ENCODE measurements at places on chromosomes 16 and 17.
A peak's percentile ranks its signal among the peaks of the same experiment; 100 is the strongest.

DNA sequence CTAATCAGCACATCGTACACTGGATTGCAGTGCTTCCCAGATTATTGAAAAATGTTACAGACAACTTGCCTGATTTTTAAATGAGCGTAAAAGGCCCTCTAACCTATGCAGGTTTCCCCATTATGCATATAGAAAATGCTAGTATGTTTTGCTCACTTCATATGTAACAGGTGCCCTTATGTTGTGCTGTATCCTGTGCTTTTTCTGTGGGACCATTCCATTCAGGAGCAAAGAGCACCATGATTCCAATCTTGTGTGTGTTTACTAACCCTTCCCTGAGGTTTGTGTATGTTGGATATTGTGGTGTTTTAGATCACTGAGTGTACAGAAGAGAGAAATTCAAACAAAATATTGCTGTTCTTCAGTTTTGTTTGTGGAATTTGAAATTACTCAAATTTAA, 12.9 kb downstream of the PTRH2 start:
- DNase-seq = no peak

DNA sequence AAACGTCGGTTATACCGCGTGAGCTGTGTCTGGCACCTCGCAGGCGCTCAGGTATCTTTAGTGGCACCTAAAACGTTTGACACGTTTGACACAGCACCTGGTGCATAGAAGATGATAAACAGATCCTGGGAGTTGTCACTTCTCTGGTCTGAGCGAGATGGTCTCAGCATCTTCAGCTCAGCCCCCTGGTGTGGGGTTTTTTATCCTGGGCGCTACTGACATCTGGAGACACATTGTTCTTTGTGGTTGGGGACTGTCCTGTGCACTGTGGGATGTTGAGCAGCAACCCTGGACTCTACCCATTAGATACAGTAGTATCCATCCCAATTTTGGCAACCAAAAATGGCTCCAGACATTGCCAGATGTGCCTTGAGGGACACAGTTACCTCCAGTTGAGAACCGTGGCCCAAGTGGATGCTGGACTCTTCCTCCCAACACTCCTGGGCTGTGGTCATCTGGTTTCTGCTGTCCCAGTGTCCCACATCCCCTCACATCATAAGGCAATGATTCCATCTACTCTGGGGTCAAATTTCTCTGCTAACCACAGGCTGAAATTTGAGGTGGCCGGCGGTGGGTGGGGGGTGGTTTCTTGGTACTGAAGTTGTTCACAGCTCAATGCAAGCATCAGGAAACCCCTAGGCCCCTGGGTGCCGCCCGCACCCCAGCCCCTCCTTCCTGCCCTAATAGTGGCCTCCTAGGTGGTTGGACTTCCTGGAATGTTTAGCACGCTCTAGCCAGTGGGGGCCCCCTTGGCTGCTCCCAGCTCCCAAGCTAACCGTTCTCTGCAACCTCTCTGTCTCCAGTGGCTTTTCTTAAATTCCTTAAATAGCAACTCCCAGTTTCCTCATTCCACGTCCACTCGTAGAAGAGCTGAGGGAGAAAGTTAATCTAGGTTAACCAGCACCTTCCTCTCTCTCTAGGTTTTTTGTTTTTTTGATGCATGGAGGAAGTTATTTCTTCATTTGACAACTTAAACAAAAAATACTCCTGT, 124.8 kb downstream of the ABCC1 start:
- no peak for DNase-seq

GRCh38 chr16:75580-76501, 2.2 kb upstream of the MPG start:
- DNase-seq = no peak

- peak; percentile 15 for DNase-seq
These were observed 45.3 kb downstream of the BRD7 start for GRCh38 chr16:50323335-50324011.

DNA sequence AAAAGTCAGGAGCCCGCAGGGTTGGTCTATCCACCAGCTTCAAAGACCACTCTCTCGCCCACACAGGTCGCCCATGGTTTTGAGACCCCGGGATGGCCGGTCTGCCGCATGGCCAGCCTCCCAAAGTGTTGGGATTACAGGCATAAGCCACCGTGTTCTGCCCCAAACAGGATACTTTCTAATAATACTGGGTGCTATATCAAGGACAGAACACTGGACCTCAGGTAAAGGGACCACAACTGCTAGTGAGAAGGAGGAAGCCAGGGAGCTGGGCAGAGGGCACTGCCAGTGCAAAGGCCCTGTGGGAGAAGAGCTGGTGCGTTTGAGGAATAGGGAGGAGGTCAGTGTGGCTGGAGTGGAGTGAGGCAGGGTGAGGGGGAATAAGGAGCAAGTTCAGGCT, 34.1 kb downstream of the IL21R start:
- DNase-seq = no peak

DNA sequence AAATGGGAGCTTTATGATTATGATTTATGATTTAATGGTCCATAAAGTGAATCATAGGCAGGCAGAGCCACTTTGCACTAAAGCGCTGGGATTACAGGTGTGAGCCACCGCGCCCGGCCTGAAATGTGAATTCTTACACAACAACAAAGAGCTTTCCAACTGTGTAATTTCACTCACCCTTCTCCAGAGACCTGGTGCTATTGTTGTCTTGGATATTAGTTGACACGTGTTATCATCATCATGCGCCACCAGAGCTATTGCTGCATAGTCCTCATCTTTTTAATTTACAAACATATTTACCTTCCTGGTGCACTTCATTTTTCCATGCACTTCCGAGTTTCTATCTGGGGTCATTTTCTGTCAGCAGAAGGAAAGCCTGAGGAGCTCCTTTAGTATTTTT, 4.8 kb upstream of the UTS2R start:
- DNase-seq = no peak

- DNase-seq = no peak
These were observed 4.5 kb upstream of the RMI2 start for GRCh38 chr16:11340710-11341109.

DNA sequence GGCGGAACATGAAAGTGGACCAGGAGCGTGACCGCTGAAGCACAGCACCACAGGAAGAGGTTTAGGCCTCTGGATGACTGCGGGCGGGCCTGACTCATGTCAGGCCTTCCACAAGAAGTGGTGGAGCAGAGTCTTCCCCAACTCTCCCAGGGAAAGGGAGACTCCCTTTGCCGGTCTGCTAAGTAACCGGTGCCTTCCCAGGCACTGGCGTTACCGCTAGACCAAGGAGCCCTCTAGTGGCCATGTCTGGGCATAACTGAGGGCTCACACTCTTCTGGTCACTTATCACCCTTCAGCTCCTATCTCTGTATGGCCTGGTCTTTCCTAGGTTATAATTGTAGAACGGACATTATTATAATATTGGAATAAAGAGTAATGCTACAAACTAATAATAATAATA, 1931.9 kb downstream of the TP53TG3F start:
- peak; percentile 86 for DNase-seq

- DNase-seq = no peak
These were observed 20.0 kb upstream of the HERPUD1 start for GRCh38 chr16:56911771-56912571.

GRCh38 chr17:15917438-15918027, 27.4 kb upstream of the ADORA2B start:
- no peak for DNase-seq

DNA sequence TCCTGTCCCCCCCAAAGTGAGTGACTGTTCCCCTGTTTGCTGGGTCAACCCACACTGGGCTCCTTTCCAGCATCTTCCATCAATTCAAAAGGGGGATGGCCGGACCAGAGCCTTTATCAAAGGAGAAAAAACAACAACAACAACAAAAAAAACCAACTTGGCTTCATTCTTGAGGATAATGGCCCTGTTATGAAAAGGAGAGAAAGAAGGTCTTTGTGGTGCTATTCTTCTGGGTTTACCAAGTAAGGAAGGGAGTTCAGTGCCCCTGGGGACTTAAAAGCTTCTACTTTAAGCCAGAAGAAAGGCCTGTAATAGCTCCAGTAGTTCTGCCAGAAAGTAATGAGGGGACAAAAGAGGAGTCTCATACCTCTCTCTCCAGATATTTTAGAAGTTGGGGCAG, 71.5 kb downstream of the RGS9 start:
- no peak for DNase-seq

- no peak for DNase-seq
These were observed 1.7 kb downstream of the IL17C start for GRCh38 chr16:88640039-88640495.

DNA sequence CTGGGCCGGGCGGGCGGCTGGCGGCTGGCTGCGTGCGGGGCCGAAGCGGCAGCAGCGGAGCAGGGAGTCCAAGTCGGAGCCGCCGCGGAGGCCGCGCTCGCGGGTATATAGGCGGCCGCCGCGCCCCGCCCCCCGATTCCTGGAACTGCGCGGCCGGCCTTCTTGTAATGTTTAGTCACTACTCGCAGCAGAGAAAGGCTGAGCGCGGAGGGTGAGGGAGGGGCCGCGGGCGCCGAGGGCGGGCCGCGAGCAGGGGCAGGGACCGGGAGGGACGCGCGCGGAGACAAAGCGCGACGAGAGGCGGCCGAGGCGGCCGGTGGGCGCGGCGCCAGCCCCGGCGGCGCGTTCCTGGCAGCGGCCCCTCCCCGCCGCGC, at the start of gene SOCS3:
Gene SOCS3, minus strand, starts transcription at position 81 of the 374 bp plus-strand sequence. CDS start 982 bp downstream, outside the sequence.
- peak; percentile 93 for DNase-seq

GRCh38 chr17:3635474-3636153, 436 bp downstream of the SHPK start:
- no peak for DNase-seq

GRCh38 chr17:16943541-16944333, 28.2 kb downstream of the TNFRSF13B start:
- DNase-seq = peak; percentile 56

- no peak for DNase-seq
These were observed 5.6 kb downstream of the ALOX15 start for GRCh38 chr17:4635823-4636375.

- peak; percentile 38 for DNase-seq
These were observed 25.0 kb downstream of the MRC2 start for GRCh38 chr17:62652251-62653001.

- DNase-seq = no peak
These were observed 6.1 kb downstream of the RUNDC3A start for GRCh38 chr17:44314524-44314868.

- no peak for DNase-seq
These were observed 762 bp downstream of the PYCARD start for GRCh38 chr16:31201582-31202413.

Data from SHP77 treated with DMSO at 0.1 percent for 48 hours (cell line).